ENCODE measurements at places on chromosomes 11 and 22. TPM values are rescaled to one million over a fixed set of nuclear protein-coding genes. Genes with fewer than 3 reads are reported as not detected.

Gene TRIM29
- total RNA-seq = 1.1 TPM

Gene DLAT
- total RNA-seq = 47.4 TPM

Gene WEE1
- 36.9 TPM for total RNA-seq

Gene OR9Q1
- total RNA-seq = not detected

Gene NLRP14
- total RNA-seq = 0.20 TPM

Gene PNPLA5
- total RNA-seq = not detected

Gene CASP12
- total RNA-seq = not detected

Gene ANO1
- not detected for total RNA-seq

Gene SLC22A9
- total RNA-seq = not detected

Gene OR5B21
- not detected for total RNA-seq

Gene GRIA4
- total RNA-seq = not detected

Gene SAA1
- not detected for total RNA-seq

Gene CNTF
- total RNA-seq = 2.9 TPM

Gene DKK3
- total RNA-seq = 11.1 TPM

Gene RHOG
- 14.7 TPM for total RNA-seq

Gene GNAZ
- 3.1 TPM for total RNA-seq

Gene PIH1D2
- 2.2 TPM for total RNA-seq

Gene SYT13
- total RNA-seq = not detected

Gene YPEL4
- total RNA-seq = 0.73 TPM
